Occipital lobe (tissue), 3 donors: ENCODE measurements at places on chromosomes 12 and 14. TPM values are rescaled to one million over a fixed set of nuclear protein-coding genes. Genes with fewer than 3 reads are reported as not detected.

DNA sequence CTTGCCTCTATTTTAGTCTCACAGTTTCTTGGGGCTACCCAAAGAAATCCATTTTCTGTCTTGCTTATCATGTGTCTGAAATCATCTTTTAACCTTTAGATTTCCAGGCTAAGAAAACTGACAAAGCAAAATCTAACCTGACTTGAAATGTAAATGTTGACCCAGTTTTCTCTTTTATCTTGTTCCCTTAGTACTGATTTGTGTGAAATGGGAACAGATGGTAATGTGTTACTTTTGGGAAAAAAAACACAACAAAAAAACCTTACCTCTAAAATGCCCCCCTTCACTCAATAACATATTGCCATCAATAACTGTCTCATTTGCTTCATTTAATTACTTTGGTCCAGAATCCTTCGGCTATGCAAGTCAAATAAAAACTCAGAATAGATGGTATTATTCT is 383.2 kb upstream of the DCN start:
- no peak for DNase-seq

OAS1 gene
- total RNA-seq, result 2.5 TPM

DNA sequence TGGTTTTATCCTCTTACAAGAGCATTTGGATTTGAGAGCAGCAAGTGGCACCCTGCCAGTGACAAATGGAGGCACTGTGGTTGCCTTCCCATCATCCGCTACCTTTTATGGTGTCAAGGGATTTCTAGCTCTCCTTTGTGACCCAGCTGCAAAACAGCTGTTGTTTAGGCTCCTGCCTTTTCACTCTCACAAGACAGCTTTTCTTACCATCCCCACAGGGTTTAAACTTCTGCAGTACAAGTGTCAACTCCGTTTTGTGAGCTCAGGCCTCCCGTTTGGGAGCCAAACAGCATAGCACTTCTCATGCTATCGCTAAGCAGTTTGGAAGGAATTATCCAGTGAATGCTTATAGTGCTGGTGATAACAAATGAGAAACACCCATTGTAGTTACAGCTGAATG is 331.4 kb downstream of the TMTC2 start:
- no peak for DNase-seq

DNA sequence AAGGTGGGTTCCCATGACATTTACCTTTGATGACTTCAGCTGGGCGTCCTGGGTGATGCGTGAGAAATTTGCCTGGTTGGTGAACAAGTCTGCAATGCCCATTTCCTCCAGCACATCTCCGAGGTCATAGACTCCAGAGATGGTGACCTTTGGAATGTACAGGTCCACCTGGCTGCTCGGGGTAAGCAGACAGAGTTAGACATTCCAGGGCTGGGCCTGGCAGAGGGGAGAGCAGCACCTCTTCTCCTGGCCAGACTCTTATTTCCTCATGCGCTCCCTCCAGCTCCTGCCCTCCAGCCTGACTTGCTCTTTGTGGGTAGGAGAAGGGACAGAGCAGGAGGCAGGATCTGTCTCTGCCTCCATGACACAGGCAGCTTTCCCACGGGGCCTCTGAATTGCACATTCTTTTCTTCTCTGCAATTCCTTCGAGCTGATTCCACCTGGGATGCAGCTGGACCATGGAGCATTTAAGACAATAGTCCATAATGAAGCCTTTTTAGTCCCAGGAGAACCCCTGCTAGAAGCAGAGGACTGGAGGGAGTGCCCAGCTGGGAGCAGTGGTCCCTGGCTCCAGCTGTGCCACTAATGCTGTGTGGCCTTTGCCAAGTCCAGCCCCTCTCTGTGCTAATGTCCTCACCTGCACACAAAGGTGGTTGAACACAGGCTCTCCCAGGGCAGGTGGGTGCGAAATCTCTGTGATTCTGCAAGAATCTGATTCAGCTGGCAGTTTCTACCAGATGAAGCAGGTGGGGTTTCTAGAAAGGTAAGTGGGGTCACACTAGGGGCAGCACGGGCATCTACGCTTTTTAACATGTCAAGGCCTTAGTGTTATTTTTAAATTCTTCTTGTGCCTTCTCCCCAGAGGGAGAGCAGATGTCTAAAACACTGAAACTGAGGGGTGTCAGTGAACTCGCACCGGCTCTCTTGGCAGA is 13.2 kb upstream of the SERPINA10 start:
- DNase-seq, result no peak

KLHL33 gene
- 0.31 TPM for total RNA-seq

DNA sequence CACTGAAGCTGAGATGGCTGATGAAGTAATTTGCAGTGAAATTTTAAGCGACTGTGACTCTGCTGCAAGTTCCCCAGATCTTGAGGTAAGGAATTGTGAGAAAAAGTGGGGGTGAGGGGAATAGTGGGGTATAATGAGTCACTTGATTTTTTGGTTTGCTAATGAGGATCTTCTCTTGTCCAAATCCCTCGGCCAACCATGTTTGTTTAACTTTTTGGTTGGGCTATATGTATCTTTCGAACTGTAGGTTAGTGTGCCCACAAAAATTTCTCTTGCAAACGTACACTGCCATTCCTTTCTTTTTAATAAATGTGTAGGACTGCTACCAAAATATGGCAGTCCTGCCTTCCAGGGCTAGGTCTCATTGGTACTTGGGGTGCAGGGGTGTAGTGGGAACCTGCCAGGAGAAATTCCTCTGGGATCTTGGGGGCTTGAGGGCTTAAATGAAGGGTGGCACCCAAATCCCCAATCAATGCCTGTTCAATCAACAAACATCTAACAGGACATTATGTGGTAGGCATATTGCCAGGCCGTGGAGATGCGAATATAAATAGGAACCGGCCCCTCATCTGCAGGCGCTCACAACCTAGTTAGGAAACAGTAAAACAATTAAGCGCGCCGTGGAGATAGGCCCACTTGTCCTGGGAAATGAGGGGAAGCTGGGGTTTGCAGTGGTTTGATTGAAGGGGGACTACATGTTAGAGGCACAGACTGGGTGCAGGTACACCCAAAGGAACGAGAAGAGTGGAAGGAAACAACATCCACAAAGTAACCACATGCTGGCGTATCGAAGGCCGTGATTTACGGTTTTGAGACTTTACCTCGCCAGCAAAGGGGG is 1.3 kb upstream of the PABPN1 start:
- no peak for DNase-seq

GRCh38 chr12:129071362-129071761 is 218.1 kb downstream of the GLT1D1 start:
- no peak for DNase-seq

DNA sequence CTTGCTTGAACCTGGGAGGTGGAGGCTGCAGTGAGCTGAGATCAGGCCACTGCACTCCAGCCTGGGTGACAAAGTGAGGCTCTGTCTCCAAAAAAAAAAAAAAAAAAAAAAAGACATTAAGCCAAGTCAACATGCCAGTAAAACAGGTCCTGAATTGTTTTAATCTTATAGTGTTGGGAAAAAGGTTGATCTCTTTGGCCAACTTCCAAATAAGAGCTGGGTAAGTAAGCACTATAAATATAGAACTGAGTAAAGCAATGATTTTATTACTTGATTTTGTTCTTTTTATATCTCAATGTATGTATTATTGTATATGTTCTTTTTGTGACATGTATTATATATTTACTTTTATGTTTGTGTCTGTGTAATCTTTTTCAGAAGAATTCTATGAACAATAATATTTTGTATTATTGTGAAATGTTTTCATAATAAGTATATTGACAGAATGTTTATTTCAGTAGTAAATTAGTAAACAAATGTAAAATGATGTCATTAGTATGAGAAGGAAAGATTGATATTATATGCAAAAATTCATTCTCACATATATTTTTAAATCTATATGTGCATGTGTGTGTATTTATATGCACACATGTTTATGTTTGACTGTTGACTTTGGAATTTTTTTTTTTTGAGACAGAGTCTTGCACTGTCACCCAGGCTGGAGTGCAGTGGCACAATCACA is 9.6 kb upstream of the AKAP6 start:
- DNase-seq, result no peak

GRCh38 chr12:124655048-124655697 is 87.8 kb upstream of the NCOR2 start:
- peak; percentile 69 for DNase-seq

DNA sequence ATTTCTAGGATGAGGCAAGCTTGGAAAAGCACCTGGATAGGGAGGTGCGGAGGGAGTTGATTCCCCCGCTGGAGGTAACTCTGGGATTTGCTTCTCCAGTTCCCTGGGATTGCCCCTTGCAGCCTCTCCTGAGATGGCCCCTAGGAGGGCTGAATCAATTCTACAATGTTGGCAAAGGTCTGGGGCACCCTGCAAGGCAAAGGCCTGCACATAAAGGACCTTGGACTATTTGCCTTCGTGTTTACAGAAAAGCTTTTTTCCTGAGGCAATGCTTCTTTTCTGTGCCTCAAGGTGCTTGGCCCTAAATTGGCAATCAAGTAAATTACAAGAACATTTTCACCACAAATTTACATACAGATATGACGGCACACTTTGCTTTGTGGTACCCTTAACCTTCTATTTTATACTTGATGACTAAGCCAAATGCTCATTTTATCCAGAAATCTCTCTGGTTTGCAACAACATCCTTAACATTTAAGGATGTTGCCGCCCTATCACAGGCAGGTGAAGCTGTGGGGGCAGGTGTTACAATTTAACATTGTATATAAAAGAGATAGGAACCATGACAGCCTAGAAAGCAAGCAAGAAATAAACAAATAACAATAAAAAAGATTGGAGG is 40.3 kb downstream of the TIMELESS start:
- no peak for DNase-seq
